ENCODE measurements at places on chromosomes 5 and 9.
A peak's percentile ranks its signal among the peaks of the same experiment; 100 is the strongest.

- peak; percentile 82 for DNase-seq
These were observed 49.9 kb upstream of the MARCHF11 start for GRCh38 chr5:16229357-16229940.

GRCh38 chr9:126299706-126300276, 26.8 kb upstream of the MVB12B start:
- DNase-seq, result no peak

- DNase-seq, result no peak
These were observed 22.0 kb downstream of the GNG10 start for GRCh38 chr9:111683392-111683791.

DNA sequence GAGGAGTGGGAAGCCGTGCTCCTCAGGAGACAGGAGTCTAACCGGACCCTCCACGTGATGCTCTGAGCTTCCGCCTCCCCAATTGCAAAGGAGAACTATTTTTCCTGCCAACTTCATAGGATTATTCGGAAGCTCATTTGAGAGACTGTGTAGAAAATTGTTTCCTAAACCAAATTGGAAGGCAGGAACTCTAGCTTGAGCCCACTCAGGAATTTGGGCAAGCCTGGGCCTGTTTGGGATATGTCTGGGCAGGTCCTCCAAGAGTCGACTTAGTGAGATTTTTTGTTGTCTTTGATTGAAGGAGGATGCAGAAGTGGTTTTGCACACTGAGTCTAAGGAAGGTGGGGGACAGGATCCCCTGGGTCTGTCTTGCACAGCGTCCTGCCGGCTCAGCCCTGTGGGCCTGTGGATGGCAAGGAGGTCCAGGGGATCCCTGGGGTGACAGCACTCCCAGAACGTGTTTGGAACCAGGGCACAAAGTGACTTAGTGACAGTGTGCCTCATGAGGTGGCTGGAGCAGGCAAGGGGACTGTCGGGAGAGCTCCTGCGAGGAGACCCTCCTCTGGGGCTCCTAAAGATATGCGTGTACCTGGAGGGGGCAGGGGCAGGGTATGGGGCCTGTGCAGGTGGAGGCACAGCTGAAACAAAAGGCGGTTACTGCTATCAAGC, 283.3 kb downstream of the NSG2 start:
- DNase-seq, result no peak

- peak; percentile 26 for DNase-seq
These were observed 15.3 kb downstream of the MYMK start for GRCh38 chr9:133509179-133510083.

- peak; percentile 52 for DNase-seq
These were observed 984 bp downstream of the STXBP1 start for GRCh38 chr9:127612939-127613582.

- no peak for DNase-seq
These were observed 33.6 kb upstream of the NFIB start for GRCh38 chr9:14347406-14348122.

DNA sequence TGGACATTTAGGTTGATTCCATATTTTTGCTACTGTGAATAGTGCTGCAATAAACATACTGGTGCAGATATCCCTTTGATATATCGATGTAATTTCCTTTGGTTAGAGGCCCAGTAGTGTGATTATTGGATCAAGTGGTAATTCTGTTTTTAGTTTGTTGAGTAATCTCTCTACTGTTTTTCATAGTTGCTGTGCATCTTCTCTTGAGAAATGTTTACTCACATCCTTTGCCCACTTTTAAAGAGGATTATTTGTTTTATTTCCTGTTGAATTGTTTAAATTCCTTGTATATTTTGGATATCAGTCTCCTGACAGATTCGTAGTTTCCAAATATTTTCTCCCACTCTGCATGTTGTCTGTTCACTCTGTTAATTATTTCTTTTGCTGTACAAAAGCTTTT, 352.6 kb upstream of the TARS1 start:
- no peak for DNase-seq

- no peak for DNase-seq
These were observed 68.9 kb upstream of the GOLM1 start for GRCh38 chr9:86168256-86168655.

DNA sequence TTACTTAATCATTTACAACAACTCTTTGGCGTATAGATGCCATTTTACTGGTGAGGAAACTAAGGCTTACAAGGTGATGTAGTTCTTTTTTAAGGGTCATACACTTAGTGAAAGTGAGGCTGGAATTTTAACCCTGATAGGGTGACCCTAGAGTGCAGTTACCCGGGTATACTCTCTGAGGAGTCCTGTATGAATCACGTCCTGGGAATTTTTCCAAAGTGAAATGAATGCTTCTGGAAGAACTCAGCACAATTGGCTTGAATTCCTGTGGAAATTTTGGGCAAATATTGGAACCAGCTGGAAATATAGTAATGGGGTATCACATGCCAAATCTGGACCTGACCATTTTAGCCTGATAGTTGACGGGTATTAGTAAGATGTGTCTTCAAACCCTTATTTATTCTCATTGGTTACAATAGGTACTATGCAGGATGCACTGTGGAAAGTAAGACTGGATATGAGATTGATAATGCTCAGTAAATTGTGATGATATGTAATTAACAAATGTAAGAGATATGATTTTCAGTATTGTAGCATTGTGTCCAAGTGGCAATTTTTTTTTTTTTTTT, 14.8 kb downstream of the SUB1 start:
- no peak for DNase-seq

- DNase-seq, result no peak
These were observed 135.7 kb downstream of the OLFM1 start for GRCh38 chr9:135222881-135223760.

All from NCI-H82 (cell line).